Nephron progenitor cell (in vitro differentiated cells): ENCODE measurements at places on chromosomes 5 and 9.
A peak's percentile ranks its signal among the peaks of the same experiment; 100 is the strongest.

DNA sequence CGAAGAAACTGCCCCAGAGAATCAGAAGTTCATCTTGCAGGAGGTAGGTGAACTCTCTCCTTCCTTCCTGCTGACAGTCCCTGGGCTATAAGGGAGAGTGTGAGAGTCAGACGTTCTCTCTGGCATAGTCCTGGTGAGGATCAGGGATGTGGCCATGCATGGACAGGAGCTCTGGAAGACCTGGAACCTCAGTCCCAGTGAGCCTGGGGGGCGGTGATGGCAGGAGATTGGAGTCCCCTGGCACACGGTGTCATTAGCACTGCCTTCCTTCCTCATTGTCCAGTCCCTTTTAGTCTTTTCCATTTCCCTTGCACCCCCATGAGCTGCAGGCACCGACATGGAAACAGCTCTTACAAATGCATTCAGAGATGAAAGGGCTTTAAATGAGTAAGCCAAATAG is 38.6 kb downstream of the GALNT12 start:
- no peaks in the 10 kb centered on the region for H3K36me3 ChIP-seq
- peaks cover 9% of the 10 kb centered on the region for H3K4me1 ChIP-seq
- H3K27ac ChIP-seq: no peak overlapping the region
- DNase-seq: no peak

- H3K36me3 ChIP-seq: peaks cover 13% of the 10 kb centered on the region
- H3K4me1 ChIP-seq: peaks cover 59% of the 10 kb centered on the region
- no peak for DNase-seq
- H3K27me3 ChIP-seq: peaks cover 28% of the 10 kb centered on the region
Observed at GRCh38 chr9:36140086-36141084, 3.9 kb downstream of the GLIPR2 start.

- DNase-seq: no peak
- H3K36me3 ChIP-seq: no peaks in the 10 kb centered on the region
- peaks cover 2% of the 10 kb centered on the region for H3K27me3 ChIP-seq
- H3K27ac ChIP-seq: no peak overlapping the region
- H3K4me1 ChIP-seq: no peaks in the 10 kb centered on the region
Observed at GRCh38 chr5:129367883-129368282, 92.2 kb upstream of the ADAMTS19 start.

DNA sequence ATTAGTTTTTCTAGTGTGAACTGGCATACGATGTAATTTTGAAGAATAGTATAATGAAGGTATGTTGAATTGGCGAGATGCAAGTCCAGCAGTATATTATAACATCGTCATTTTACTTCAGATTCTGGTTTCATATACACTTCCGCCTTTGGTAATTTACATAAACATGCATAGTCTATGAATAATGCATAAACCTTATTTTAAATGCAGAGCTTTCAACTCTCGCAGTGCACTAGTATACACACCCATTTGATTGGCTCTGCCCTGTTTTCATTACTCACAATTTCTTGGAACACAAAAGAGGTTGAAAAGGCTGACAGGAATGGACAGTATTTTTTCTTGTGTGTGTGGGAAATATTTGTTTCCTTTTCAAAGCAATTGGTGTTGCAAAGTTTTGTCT is 128.9 kb upstream of the CCNH start:
- H3K27me3 ChIP-seq: peaks cover 4% of the 10 kb centered on the region
- H3K4me1 ChIP-seq: peaks cover 28% of the 10 kb centered on the region
- no peak overlapping the region for H3K27ac ChIP-seq
- no peaks in the 10 kb centered on the region for H3K36me3 ChIP-seq

DNA sequence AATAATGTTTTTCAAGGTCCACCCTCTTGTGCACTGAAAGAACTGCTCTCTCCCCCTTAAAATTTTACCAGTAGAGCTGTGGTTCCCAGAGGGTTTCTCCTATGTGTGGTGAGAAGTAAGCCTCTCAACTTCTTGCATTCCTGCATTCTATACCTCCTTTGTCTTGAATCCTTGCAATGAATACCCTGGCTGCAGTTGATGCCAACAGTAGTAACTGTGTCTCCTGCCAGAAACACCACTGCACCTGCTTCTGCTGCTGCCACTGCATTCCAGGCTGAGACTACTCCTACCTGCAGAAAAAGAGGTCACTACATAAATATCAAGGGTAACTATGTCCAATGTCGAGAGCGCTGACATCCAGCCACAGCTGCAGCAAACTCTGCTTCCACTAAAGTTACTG is 203.7 kb downstream of the TMEM167A start:
- H3K4me1 ChIP-seq: peaks cover 12% of the 10 kb centered on the region
- no peaks in the 10 kb centered on the region for H3K27me3 ChIP-seq
- no peak overlapping the region for H3K4me3 ChIP-seq
- peaks cover 39% of the 10 kb centered on the region for H3K36me3 ChIP-seq
- no peak overlapping the region for H3K27ac ChIP-seq
- DNase-seq: no peak

GRCh38 chr5:10733426-10733825 is 27.6 kb downstream of the DAP start:
- H3K4me1 ChIP-seq: peaks cover 51% of the 10 kb centered on the region
- no peaks in the 10 kb centered on the region for H3K27me3 ChIP-seq
- H3K4me3 ChIP-seq: no peak overlapping the region
- DNase-seq: no peak

GRCh38 chr5:40738502-40738901 is 17.3 kb downstream of the TTC33 start:
- no peak overlapping the region for H3K27ac ChIP-seq
- peaks cover 3% of the 10 kb centered on the region for H3K27me3 ChIP-seq
- DNase-seq: no peak
- H3K4me1 ChIP-seq: peaks cover 5% of the 10 kb centered on the region

GRCh38 chr5:177256296-177256695 is 47.2 kb downstream of the RAB24 start:
- H3K27ac ChIP-seq: no peak overlapping the region
- no peak overlapping the region for H3K4me3 ChIP-seq
- no peaks in the 10 kb centered on the region for H3K27me3 ChIP-seq
- DNase-seq: no peak
- H3K36me3 ChIP-seq: peaks cover 80% of the 10 kb centered on the region

GRCh38 chr5:91418158-91418557 is 35.0 kb upstream of the ARRDC3 start:
- peaks cover 13% of the 10 kb centered on the region for H3K4me1 ChIP-seq
- no peak overlapping the region for H3K4me3 ChIP-seq
- no peaks in the 10 kb centered on the region for H3K27me3 ChIP-seq

DNA sequence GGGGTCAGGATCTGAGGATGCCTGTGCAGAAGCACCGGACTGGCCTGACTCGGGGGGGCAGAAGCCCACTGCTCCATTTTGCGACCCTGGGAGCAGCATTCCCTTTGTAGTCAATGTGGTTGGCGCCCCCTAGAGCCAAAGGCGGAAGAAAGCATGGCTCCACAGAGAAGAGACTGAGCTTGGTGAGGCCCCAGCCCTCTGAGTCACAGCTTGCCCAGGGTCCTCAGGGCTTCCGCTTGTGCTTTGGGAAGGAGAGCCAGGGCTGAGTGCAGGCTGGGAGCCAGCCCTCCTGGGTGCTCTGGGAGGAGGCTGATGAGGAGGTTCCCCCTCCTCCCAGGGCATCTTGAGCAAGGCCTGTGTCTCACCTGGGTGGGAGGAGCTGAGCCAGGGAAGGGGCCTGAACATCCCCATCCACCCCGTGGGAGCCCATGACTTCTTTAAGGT is 5.5 kb upstream of the AQP3 start:
- peak; percentile 75 for DNase-seq
- peaks cover 20% of the 10 kb centered on the region for H3K27me3 ChIP-seq
- peaks cover 19% of the 10 kb centered on the region for H3K4me1 ChIP-seq
- H3K27ac ChIP-seq: no peak overlapping the region
- H3K36me3 ChIP-seq: no peaks in the 10 kb centered on the region

DNA sequence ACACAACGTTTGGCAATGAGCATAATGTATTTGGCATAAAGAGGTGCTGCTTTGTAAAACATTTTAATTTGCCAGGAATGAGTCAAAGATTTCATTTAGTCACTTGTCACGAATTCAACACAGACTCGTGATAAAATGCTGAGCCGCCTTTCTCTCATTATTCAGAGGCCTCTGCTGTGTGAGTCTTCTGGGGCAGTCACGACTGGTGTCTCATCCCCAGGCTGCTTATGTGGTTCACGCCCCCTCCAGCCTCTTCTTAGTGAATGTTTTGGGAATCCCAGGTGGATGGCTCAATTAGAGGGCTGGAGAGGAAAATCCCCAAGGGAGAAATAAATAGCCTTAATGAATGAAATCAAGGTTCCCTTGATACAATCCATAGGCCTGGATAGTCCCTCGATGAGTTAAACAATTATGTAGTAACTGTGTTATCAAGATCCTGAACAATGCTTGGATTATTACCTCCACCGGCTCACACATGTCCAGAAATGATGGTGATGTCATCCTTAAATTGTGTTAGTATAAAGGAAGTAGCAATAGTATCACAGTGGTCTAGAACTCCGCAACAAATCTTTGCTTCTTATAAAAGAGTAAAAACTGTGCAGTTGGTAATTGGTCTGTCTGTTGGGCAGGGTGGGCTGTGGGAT is 192.1 kb upstream of the ADAMTS16 start:
- H3K4me3 ChIP-seq: no peak overlapping the region
- H3K27me3 ChIP-seq: peaks cover 4% of the 10 kb centered on the region
- H3K4me1 ChIP-seq: peaks cover 3% of the 10 kb centered on the region
- DNase-seq: no peak
- no peak overlapping the region for H3K27ac ChIP-seq

DNA sequence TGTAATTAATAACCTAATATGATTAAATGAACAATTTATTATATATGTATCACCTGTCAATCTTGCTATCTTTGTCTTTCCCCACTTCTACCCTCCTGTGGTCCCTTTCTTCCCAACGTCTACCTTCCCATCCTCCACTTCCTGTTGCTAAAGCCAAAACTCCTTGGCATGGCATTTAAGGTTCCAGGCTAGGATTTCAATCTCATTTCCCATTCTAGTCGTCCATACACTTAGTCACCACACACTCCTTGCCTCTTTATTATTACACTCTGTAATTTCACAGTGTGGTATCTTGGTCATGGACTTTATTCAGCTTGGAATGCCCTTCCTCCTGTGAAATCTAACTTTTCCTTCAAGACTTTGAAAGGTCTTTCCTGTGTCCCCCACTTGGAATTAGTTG is 115.3 kb downstream of the SEMA6A start:
- no peak overlapping the region for H3K4me3 ChIP-seq
- peaks cover 29% of the 10 kb centered on the region for H3K36me3 ChIP-seq
- DNase-seq: no peak
- H3K27me3 ChIP-seq: no peaks in the 10 kb centered on the region
- peaks cover 16% of the 10 kb centered on the region for H3K4me1 ChIP-seq

GRCh38 chr9:15116130-15116580 is 190.9 kb downstream of the TTC39B start:
- no peaks in the 10 kb centered on the region for H3K27me3 ChIP-seq
- H3K36me3 ChIP-seq: no peaks in the 10 kb centered on the region
- peaks cover 43% of the 10 kb centered on the region for H3K4me1 ChIP-seq
- H3K27ac ChIP-seq: peak overlapping the region; percentile 95
- H3K4me3 ChIP-seq: no peak overlapping the region

- H3K27me3 ChIP-seq: no peaks in the 10 kb centered on the region
- no peak overlapping the region for H3K27ac ChIP-seq
- no peaks in the 10 kb centered on the region for H3K4me1 ChIP-seq
Observed at GRCh38 chr9:71937898-71938297, 26.5 kb downstream of the C9orf85 start.

GRCh38 chr5:38739011-38739704 is 106.7 kb upstream of the OSMR start:
- no peaks in the 10 kb centered on the region for H3K4me1 ChIP-seq
- H3K27me3 ChIP-seq: no peaks in the 10 kb centered on the region
- DNase-seq: no peak
- no peak overlapping the region for H3K4me3 ChIP-seq
- no peak overlapping the region for H3K27ac ChIP-seq

DNA sequence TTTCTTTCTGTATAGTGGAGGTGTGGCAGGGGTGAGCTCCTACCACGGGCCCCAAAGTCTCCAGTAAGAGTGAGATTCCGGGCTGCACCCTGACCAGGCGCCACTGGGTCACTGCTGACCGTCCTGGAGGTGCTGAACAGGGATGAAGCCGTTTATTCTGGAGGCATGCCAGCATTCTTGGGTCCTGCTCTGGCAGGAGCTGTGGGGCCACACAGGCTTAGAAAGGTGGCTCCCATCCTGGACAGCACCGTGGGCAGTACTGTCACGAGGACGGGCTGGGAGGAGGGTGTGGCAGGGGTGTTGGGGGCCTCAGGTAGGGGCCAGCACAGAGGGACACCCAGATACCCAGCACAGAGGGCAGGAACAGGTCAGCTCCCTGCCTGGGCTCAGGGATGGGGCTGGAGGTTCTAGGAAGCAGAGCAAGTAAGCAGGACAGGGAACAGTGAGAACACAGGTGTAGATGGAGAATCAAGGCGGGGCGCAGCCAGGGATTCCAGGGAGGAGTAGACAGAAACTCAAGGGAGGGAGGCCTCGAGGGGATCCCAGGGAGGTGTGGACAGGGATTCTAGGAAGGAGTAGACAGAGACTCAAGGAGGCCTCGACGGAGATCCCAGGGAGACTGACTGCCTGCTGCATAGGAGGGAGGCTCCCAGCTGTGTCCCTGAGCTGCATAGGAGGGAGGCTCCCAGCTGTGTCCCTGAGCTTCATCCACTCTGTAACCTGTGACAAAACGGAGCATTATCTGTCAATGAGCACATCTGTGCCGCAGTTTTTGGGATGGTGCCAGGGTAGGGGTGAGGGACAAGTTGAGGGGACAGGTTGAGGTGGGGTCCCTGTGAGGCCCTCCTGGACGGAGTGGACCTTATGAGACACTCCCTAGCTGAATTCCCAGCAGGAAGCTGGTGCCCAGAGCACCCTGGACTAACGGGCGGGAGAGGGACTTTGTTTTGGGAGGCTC is 1.1 kb upstream of the PLEKHG4B start:
- H3K4me3 ChIP-seq: peak overlapping the region; percentile 77
- no peak for DNase-seq
- H3K4me1 ChIP-seq: peaks cover 22% of the 10 kb centered on the region
- peaks cover 9% of the 10 kb centered on the region for H3K36me3 ChIP-seq
- no peak overlapping the region for H3K27ac ChIP-seq

DNA sequence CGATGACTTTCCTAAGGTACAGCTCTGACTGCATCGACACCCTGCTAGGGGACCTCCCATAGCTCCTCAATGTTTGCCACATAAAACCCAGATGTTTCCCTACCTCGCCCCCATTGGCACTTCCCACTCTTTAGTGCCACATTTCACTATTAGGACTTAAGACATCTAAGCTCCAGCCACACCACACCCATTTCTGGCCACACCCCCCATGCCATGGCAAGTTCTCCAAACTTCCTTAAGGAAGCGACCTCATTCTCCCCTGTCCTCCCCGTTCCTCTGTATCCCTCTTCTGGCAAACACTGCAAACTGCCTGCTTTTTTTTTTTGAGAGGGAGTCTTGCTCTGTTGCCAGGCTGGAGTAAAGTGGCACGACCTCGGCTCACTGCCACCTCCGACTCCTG is 62.9 kb downstream of the USP20 start:
- H3K4me3 ChIP-seq: no peak overlapping the region
- H3K27ac ChIP-seq: peak overlapping the region; percentile 96
- no peaks in the 10 kb centered on the region for H3K27me3 ChIP-seq
- no peak for DNase-seq
- H3K36me3 ChIP-seq: peaks cover 78% of the 10 kb centered on the region
